ENCODE measurements at places on chromosomes 2 and 18. TPM values are rescaled to one million over a fixed set of nuclear protein-coding genes. Genes with fewer than 3 reads are reported as not detected.

GPBAR1 gene
- not detected for total RNA-seq

REEP1 gene
- 147 TPM for total RNA-seq

DNER gene
- total RNA-seq, result 79.9 TPM

IL18RAP gene
- 0.41 TPM for total RNA-seq

TRAPPC12 gene
- total RNA-seq, result 55.8 TPM

APCDD1 gene
- 10.6 TPM for total RNA-seq

PARD6G gene
- total RNA-seq, result 9.4 TPM

HIBCH gene
- total RNA-seq, result 11.0 TPM

UGT1A1 gene
- total RNA-seq, result not detected

CD8B2 gene
- total RNA-seq, result under 0.01 TPM

RBMS1 gene
- total RNA-seq, result 10.2 TPM

LYG1 gene
- 0.41 TPM for total RNA-seq

IL37 gene
- total RNA-seq, result not detected

FKBP1B gene
- 73.8 TPM for total RNA-seq

GAD1 gene
- 80.7 TPM for total RNA-seq

PKP4 gene
- 103 TPM for total RNA-seq

KCNF1 gene
- total RNA-seq, result 20.0 TPM

LAMA3 gene
- 1.2 TPM for total RNA-seq

RND3 gene
- 251 TPM for total RNA-seq

AAMP gene
- 98.2 TPM for total RNA-seq

MC4R gene
- 3.3 TPM for total RNA-seq

ACVR2A gene
- total RNA-seq, result 157 TPM

UGT1A3 gene
- not detected for total RNA-seq

DUSP2 gene
- total RNA-seq, result 4.5 TPM

GALNT14 gene
- total RNA-seq, result 10.2 TPM

FLACC1 gene
- total RNA-seq, result 2.4 TPM

AOX1 gene
- 0.82 TPM for total RNA-seq

RAPGEF4 gene
- 23.6 TPM for total RNA-seq

CPO gene
- total RNA-seq, result not detected

SLC66A3 gene
- 7.3 TPM for total RNA-seq

FIGN gene
- 1.2 TPM for total RNA-seq

PCARE gene
- total RNA-seq, result not detected

PIEZO2 gene
- 2.4 TPM for total RNA-seq
